ENCODE measurements at places on chromosomes 7 and 10. TPM values are rescaled to one million over a fixed set of nuclear protein-coding genes. Genes with fewer than 3 reads are reported as not detected.

TMEM225B gene
- total RNA-seq = not detected

FAM25G gene
- not detected for total RNA-seq

VSIR gene
- total RNA-seq = 63.0 TPM

ZP3 gene
- total RNA-seq = not detected

SYT15 gene
- 6.7 TPM for total RNA-seq

ITGA8 gene
- 2.5 TPM for total RNA-seq

ICA1 gene
- 76.0 TPM for total RNA-seq

COL13A1 gene
- total RNA-seq = 9.5 TPM

LIPF gene
- total RNA-seq = not detected

NRCAM gene
- 0.57 TPM for total RNA-seq

VKORC1L1 gene
- total RNA-seq = 18.7 TPM

DIP2C gene
- total RNA-seq = 28.8 TPM

ATOH7 gene
- not detected for total RNA-seq

CPN1 gene
- total RNA-seq = not detected

PRPS1L1 gene
- total RNA-seq = not detected

PNLIPRP2 gene
- not detected for total RNA-seq

MTPN gene
- total RNA-seq = 121 TPM

PRLHR gene
- not detected for total RNA-seq

IFIT5 gene
- 11.5 TPM for total RNA-seq

AKR1D1 gene
- total RNA-seq = not detected

GJD4 gene
- total RNA-seq = not detected

SSBP1 gene
- 84.2 TPM for total RNA-seq

SAP25 gene
- total RNA-seq = not detected

GRID1 gene
- total RNA-seq = 3.0 TPM

TMEM270 gene
- total RNA-seq = not detected

C10orf67 gene
- 0.35 TPM for total RNA-seq

GPNMB gene
- 239 TPM for total RNA-seq

SPDYE9 gene
- not detected for total RNA-seq

LRCH4 gene
- 25.8 TPM for total RNA-seq

FBH1 gene
- total RNA-seq = 73.8 TPM

Data from cardiac septum (tissue), 1 donor.